ENCODE measurements at places on chromosomes 3 and 15. TPM values are rescaled to one million over a fixed set of nuclear protein-coding genes. Genes with fewer than 3 reads are reported as not detected.

The SLC9C1 gene
- not detected for total RNA-seq

The EPHB1 gene
- total RNA-seq, result 1.2 TPM

The EPHB3 gene
- 0.17 TPM for total RNA-seq

The ANKUB1 gene
- total RNA-seq, result not detected

All from activated naive CD4-positive, alpha-beta T cell treated with anti-CD3 and anti-CD28 coated beads, Interleukin-2, amount 10 ng/mL, durations not matched to agents 5 hours and 36 hours (primary cell).